ENCODE measurements at places on chromosomes 2 and 18. TPM values are rescaled to one million over a fixed set of nuclear protein-coding genes. Genes with fewer than 3 reads are reported as not detected.

ARL4C gene
- total RNA-seq: 15.8 TPM

KCNIP3 gene
- 3.2 TPM for total RNA-seq

CMPK2 gene
- total RNA-seq: 9.3 TPM

FAM237A gene
- total RNA-seq: not detected

SKOR2 gene
- total RNA-seq: not detected

ABCB11 gene
- total RNA-seq: 0.08 TPM

SLC40A1 gene
- 153 TPM for total RNA-seq

LAMA1 gene
- 2.4 TPM for total RNA-seq

SOCS6 gene
- 18.0 TPM for total RNA-seq

CTNNA2 gene
- not detected for total RNA-seq

- no peak overlapping the region for H3K27ac ChIP-seq
- H3K36me3 ChIP-seq: no peaks in the 10 kb centered on the region
- H3K27me3 ChIP-seq: no peaks in the 10 kb centered on the region
- no peak for DNase-seq
- H3K4me3 ChIP-seq: no peak overlapping the region
- no peaks in the 10 kb centered on the region for H3K4me1 ChIP-seq
Observed at GRCh38 chr2:84778911-84779690, 101.8 kb downstream of the TRABD2A start.

DNA sequence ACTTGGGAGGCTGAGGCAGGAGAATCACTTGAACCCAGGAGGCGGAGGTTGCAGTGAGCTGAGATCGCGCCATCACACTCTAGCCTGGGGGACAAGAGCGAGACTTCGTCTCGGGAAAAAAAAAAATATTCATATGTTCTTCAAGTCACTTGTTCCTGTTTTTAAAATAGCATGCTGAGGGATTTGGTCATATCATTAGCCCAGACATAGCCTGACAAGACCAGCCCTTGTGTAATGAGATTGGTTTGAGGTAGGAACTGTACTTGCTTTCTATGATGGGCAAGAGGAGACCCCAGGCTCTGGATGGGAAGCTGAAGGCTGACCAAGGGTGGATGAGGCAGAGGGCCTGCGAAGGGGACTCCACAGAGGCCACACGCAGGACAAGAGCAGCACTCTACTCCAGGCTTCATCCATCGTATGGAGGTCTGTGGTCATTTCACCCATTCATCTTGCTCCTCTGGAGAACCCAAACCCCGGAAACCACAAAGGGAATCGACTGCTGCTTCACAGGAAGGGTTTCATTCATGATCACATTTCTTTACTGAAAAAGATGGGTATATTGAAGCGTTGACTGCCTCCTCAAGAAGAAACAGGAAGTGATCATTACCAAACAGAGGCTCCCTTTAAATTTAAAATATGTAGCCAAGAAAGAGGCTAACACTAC, 87.1 kb upstream of the ZNF397 start:
- no peak overlapping the region for H3K27ac ChIP-seq
- H3K4me1 ChIP-seq: no peaks in the 10 kb centered on the region
- DNase-seq: no peak
- no peaks in the 10 kb centered on the region for H3K36me3 ChIP-seq

DNA sequence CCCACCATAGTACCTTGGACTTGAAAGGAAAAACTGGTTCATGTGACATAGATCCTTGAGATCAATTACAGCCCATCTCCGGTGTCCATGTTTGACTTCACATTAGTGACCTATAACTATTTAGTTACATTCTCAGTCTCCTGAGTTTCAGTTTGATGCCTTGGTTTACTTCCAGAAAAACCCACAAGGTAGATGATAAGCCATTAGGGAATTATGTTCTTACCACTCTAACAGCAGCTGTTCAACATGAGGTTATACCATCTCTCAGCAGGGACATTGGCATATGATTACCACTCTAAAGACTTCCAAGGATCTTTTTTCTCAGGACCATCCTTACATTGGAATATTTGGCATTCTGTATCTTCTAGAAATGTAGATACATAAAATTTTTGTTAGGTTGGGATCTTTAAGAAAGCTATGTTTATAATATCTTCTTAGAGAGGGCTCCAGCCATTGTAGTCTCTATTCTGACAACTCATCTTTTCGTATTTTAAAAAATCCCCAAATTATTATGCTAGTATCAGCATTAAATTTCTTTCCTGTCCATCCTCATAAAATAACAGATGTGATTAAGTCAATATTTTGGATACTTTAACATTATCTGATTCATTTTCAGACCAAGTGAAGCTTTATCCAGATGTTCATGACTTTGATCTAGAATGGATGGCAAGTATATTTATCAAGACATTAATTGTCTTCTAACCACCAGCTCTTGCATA, 258.9 kb downstream of the RDH14 start:
- H3K4me1 ChIP-seq: no peaks in the 10 kb centered on the region
- no peak overlapping the region for H3K4me3 ChIP-seq
- H3K27ac ChIP-seq: no peak overlapping the region
- no peaks in the 10 kb centered on the region for H3K36me3 ChIP-seq

GRCh38 chr2:7555260-7555659, 638.0 kb downstream of the RNF144A start:
- no peaks in the 10 kb centered on the region for H3K27me3 ChIP-seq
- H3K4me3 ChIP-seq: no peak overlapping the region
- DNase-seq: no peak

DNA sequence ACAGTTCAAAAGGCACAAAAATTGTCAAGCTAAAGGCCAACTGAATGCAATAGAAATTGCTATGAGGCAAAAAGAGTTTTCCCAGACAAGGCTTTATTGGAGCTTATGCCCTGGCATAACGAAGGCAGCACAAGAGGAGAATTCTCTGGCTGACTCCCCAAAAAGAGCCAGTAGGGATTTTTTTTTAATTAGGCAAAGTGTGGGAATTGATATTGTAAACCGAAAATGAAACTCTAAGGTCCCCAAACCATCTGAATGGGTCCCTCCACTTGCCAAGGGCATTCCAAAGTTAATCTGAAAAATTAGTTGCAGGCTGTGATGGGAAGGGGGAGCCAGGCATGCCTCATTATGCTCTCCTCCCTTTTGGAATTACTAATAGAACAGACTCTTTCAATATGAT, 118.9 kb downstream of the SPOPL start:
- no peak overlapping the region for H3K4me3 ChIP-seq
- no peaks in the 10 kb centered on the region for H3K4me1 ChIP-seq
- H3K27me3 ChIP-seq: no peaks in the 10 kb centered on the region
- no peak overlapping the region for H3K27ac ChIP-seq

GRCh38 chr2:236714080-236714479, 144.5 kb downstream of the ACKR3 start:
- DNase-seq: no peak

DNA sequence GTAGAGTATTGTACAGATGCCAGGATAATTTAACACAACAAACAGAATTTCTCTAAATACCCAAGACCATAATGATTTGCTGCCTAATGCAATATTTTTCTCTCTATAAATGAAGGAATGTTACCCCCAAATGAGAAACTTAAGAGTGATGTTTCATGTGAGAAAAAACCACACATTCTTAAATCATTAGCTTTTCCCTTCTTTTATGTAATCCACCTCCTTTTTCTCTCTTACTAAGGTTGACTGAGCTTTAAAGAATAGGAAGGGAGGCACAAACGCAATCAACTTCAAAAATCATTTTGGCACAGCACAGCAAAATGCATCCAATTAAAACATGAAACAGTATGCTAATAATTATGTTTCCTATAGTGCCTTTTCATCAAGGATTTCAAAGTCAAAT, 698.1 kb upstream of the CDH2 start:
- no peak overlapping the region for H3K27ac ChIP-seq
- no peak overlapping the region for H3K4me3 ChIP-seq
- H3K36me3 ChIP-seq: no peaks in the 10 kb centered on the region
- H3K27me3 ChIP-seq: no peaks in the 10 kb centered on the region
- H3K4me1 ChIP-seq: no peaks in the 10 kb centered on the region

DNA sequence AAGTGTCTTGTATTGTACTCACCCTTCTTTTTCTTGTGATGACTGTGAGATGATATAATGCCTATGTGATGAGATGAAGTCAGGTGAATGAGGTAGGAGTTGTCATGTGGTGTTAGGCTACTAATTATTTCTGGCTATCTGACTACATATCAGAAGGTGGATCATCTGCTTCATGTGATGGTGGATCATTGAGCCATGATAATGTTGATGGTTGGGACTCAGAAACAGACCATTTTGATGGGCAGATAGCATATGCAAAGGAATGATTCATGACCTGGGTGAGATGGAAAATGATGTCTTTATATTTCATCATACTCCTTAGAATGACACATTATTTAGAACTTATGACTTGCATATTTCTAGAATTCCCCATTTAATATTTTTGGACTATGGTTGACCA, 19.5 kb downstream of the ANKRD30B start:
- H3K27me3 ChIP-seq: no peaks in the 10 kb centered on the region
- H3K36me3 ChIP-seq: no peaks in the 10 kb centered on the region
- no peak for DNase-seq
- no peak overlapping the region for H3K4me3 ChIP-seq
- H3K27ac ChIP-seq: no peak overlapping the region

DNA sequence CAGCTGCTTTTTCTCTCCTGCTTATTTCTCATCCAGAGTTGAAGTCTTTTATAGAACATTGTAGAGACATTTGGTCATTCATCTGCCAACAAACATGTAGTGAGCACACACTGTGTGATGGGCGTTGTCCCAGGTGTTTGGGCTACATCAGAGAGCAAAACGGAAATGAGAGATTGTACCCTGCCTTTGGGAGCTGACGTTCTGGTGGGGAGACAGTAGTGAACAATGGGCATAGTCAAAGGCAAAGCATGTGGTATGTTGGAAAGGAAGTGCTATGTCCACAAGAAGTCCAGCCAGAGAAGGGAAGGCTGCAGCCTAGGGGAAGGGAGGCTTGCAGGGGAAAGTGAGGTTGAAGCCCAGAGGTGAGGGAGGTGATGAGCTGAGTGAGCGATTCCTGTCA, 78.1 kb downstream of the PIEZO2 start:
- no peak for DNase-seq
- H3K27ac ChIP-seq: no peak overlapping the region
- no peaks in the 10 kb centered on the region for H3K36me3 ChIP-seq
- no peaks in the 10 kb centered on the region for H3K27me3 ChIP-seq

DNA sequence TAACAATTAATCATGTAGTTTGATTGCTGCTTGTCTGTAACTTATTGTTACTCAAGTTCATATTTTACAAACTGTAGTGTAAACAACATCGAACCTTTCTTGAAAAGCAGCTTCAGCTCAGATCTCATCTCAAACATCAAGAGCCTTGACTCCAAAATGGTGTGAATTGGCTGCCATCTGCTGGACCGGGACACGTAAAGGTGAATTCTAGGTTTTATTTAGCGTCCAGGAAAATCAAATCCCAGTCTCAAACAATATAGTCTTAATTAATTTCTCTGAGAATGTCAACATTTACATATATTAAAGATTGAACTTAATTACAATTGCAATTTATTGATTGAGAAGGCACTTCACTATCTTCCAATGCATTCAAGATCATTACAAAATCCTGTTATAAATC, 453.0 kb downstream of the GALR1 start:
- DNase-seq: no peak
- peaks cover 11% of the 10 kb centered on the region for H3K27me3 ChIP-seq
- H3K27ac ChIP-seq: no peak overlapping the region
- no peak overlapping the region for H3K4me3 ChIP-seq

GRCh38 chr2:216389570-216389969, 17.3 kb upstream of the MARCHF4 start:
- no peaks in the 10 kb centered on the region for H3K36me3 ChIP-seq
- H3K27me3 ChIP-seq: no peaks in the 10 kb centered on the region
- H3K4me1 ChIP-seq: no peaks in the 10 kb centered on the region
- H3K4me3 ChIP-seq: no peak overlapping the region
- DNase-seq: no peak
- no peak overlapping the region for H3K27ac ChIP-seq

GRCh38 chr18:54880395-54881105, 52.3 kb downstream of the RAB27B start:
- no peak overlapping the region for H3K27ac ChIP-seq
- H3K36me3 ChIP-seq: no peaks in the 10 kb centered on the region
- no peaks in the 10 kb centered on the region for H3K27me3 ChIP-seq
- no peak for DNase-seq
- no peaks in the 10 kb centered on the region for H3K4me1 ChIP-seq

- DNase-seq: no peak
- no peaks in the 10 kb centered on the region for H3K27me3 ChIP-seq
- H3K4me3 ChIP-seq: no peak overlapping the region
- no peak overlapping the region for H3K27ac ChIP-seq
- H3K4me1 ChIP-seq: no peaks in the 10 kb centered on the region
Observed at GRCh38 chr2:96962567-96963203, 23.7 kb downstream of the FAM178B start.

GRCh38 chr2:17805166-17805565, 11.1 kb upstream of the MSGN1 start:
- no peak overlapping the region for H3K4me3 ChIP-seq
- no peaks in the 10 kb centered on the region for H3K36me3 ChIP-seq
- H3K27me3 ChIP-seq: no peaks in the 10 kb centered on the region
- DNase-seq: no peak

- H3K27ac ChIP-seq: no peak overlapping the region
- H3K4me1 ChIP-seq: no peaks in the 10 kb centered on the region
- DNase-seq: no peak
- H3K4me3 ChIP-seq: no peak overlapping the region
- no peaks in the 10 kb centered on the region for H3K36me3 ChIP-seq
Observed at GRCh38 chr2:47249157-47249900, 94.2 kb upstream of the STPG4 start.

DNA sequence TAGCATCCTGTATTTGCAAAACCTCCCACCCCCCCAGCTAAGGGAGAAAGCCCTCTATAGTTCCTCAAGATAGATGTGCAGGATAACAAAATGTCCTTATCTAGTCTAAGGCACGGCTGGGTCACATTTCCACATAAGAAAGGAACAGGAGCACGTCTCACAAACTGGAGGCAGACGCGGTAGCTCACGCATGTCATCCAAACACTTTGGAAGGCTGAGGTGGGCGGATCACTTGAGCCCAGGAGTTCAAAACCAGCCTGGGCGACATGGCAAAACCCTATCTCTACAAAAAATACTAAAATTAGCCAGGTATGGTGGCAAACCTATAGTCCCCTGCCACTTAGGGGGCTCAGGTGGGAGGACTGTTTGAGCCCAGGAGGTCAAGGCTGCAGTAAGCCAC, 9.3 kb downstream of the SF3B1 start:
- H3K36me3 ChIP-seq: peaks cover 48% of the 10 kb centered on the region
- H3K4me1 ChIP-seq: peaks cover 6% of the 10 kb centered on the region
- no peaks in the 10 kb centered on the region for H3K27me3 ChIP-seq
- H3K27ac ChIP-seq: no peak overlapping the region

DNA sequence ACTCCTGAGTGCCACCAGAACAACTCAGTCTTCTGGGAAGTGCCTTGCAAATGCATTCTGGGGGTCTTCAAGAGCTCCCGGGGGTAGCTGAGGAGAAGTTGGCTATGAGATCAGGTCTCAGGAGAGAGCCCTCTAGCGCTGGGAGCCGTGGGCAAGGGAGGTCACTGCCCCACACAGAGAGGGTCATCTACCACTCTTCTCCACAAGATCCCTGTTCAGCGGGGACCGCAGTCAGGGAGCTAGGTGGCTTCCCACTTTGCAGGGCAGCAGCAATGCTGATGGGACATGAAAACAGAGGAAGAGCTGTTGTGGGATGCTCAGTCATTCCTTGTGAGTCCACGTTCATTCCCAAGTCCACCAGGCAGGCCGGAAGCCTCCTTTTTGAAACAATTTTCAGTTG, 66.6 kb downstream of the ACKR3 start:
- DNase-seq: no peak
- no peak overlapping the region for H3K27ac ChIP-seq
- H3K4me1 ChIP-seq: no peaks in the 10 kb centered on the region
- H3K27me3 ChIP-seq: no peaks in the 10 kb centered on the region
- no peak overlapping the region for H3K4me3 ChIP-seq
- H3K36me3 ChIP-seq: no peaks in the 10 kb centered on the region
